Fibroblast of skin of left quadriceps (primary cell): ENCODE measurements at places on chromosomes 2 and 18.

GRCh38 chr18:58608216-58608615, 20.7 kb downstream of the ALPK2 start:
- DNase-seq, result no peak

DNA sequence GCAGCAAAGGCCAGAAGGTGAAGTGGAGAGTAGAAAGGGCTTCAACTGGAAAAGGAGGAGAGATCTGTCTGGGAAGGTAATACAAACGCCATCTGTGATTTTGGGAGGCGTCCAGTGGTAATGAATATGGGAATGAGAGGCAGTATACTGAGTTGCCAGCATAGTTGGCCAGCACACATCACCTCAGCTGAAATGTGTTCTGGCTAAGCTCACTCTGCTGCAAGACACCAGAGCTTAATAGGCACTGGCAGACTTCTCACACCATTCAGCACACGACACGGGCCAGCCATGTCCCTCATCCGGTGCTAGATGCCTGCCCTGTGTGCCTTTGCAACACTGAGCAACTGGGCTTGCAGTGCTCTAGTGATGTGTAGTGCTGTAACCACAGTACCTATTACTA, 277.1 kb downstream of the PIEZO2 start:
- DNase-seq, result no peak

DNA sequence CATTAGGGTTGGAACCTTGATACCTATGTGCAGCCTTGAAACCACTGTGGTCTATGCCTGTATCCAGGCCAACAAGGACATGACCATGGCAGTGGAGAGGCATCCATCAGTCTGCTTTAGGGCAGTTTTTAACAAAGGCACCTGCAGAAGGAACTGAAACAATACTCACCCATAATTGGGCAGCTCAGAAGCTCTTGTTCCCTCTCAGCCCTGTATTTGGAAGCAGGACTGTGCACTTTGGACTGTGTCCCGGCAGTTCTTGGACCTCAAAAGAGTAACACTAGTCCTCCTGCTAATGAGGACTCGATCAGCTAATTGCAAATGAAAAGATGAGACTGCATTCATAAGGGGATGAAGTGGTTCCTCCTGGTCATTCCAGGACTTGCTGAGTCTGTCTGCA, 500.2 kb upstream of the TNP1 start:
- no peak for DNase-seq

DNA sequence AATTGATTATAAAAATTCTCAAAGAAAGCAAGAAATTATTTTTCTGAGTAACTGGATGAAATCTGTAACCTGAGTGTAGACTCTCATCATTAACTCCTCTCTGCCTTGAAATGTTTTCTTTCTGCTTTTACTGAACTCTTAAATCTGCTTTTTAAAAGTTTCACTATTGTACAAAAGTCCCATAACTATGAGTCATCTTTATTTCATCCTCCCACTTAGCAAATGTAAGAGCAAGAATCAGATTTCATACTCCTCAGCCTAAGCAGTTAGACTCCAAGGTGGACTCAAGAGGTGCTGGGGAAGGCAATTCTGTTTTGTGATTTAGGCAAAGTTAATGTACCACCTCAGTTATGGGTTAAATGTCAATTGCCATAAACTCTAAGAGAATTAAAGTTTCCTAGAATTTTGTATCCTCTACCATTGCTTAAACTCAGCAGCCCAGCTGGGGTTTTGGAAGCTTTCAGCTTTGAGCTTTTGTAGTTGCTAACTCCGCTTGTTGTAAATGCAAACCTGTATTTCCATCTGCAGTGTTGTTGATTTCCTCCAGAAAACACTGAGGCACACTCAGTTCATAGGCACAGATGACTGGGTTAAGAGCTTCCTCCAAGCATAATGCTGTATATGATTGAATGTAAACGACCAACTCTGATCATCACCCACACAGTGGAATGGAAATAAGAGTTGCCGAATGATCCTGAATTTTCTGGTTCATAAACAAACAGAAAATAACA, 268.8 kb downstream of the ARHGAP15 start:
- DNase-seq, result peak; percentile 8

DNA sequence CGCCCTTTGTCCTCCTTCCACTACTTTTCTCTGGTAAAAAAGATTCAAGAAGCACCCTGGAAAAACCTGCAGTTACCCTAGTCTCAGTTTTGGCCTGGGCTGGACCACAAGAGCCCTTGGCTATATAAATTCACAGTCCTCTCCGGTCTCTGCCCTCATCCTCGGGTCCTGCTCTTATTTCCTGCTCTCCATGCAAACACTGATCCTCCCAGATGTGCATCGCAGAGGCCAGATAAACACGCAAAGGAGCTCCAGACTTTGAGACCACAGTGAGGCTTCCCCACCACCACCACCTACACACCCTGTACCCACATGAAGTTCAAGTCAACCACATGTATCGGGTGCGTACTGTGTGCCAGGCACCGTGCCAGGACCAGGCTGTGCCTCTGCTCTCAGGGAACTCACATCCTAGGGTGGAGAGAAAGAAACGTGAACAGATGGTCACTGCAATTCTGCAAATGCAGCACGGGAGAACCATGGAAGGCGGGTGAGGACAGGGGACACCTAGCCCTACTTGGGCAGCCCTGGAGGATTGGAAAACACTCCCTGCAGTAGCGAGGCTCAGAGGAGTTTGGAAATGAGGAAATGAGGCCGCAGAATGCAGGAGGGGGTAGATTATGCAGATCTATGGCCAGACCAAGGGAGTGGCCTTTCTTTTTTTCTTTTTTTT, 7.4 kb downstream of the CTDSP1 start:
- DNase-seq, result no peak

- no peak for DNase-seq
These were observed 81.0 kb downstream of the ALPK2 start for GRCh38 chr18:58547864-58548263.
